ENCODE measurements at places on chromosomes 2 and 18.

DNA sequence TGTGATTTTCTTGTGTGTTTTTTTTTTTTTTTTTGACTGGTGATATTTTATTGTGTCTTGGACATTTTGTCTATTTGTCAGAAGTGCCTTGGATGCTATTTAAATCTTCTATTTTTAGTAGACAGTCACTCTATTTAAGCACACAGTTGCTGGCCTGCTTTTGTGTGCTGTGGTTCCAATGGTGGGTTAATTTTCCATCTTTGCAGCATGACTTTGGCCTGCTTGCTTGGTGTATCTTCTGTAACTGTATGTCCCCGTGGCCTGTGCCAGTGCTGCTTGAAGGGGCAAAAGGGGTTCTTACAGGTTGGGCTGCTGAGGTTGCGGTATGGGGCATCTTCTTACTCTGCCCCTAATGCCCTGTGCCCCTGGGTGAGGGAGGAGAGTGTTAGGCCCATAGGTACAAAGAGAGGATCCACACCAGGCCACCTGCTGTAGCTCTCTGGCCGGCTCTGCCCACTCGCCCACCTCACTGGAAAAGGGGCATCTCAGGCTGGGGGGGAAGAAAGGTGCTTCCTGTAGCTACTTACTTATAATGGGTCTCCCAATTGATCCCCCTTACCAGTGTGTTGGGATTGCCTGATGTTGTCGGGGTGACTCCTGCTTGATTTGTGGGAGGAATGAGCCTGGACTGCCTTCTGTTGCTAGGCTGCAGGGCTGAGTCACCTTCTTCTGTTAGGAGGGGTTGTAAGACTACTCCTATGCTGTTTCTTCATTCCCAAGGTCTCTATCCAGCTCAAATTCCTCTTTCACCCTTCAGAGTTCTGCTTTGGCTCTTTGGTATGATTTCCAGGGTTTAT lies 490.0 kb upstream of the HS6ST1 start:
- DNase-seq: no peak

DNA sequence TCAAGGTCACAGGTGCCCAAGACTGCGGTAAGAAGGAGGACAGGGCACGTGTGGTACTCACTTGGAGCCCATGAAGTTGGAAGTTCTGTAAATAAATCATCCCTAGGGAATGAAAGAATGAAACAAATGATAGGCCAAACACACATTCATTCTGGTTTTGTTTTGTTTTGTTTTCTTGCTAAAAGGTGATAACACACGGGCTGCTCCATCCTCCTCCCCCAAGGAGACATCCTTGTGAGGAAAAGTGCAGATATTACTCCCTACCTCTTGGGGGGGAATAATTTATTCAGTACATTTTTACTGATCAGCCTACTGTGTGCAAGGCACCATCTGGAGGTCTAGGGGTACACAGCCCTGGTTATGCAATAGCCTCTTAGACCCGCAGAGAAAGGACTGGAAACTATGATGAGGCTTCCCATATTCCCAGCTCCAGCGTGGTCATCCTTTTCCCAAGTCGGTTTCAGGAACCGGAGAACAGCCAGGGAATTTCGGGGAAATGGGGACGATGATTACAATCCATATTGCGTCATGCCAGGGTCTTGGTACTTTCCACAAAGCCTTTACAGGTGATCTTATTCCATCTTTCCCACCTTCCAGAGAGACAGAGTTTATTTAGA lies 6.3 kb downstream of the RAX start:
- DNase-seq: no peak

- DNase-seq: no peak
Measured at GRCh38 chr2:28096421-28096820, 205.9 kb downstream of the BABAM2 start.

- DNase-seq: no peak
Measured at GRCh38 chr2:193349642-193350041, 1154.9 kb upstream of the TMEFF2 start.

GRCh38 chr18:27695503-27695902 lies 481.4 kb downstream of the CDH2 start:
- no peak for DNase-seq

GRCh38 chr18:49708662-49709346 lies 104.5 kb downstream of the ACAA2 start:
- no peak for DNase-seq

DNA sequence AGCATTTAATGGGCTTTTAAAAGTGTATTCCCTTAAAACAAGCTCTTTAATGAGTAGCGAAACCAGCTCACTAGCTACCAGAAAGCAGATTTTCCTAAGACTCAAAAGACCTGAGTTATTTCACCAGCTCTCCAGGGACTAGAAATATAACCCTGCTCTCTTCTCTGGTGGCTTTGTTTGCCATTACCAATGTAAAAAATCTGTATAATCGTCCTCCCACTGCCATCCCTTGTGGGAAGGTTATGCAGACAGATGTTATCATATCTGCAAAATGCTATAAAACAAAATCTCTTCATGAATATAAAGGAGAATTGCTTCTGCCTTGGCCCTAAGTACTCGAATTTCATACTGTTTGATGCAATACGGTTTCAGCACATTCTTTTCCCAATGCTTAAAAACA lies 335.2 kb downstream of the NUP35 start:
- no peak for DNase-seq

DNA sequence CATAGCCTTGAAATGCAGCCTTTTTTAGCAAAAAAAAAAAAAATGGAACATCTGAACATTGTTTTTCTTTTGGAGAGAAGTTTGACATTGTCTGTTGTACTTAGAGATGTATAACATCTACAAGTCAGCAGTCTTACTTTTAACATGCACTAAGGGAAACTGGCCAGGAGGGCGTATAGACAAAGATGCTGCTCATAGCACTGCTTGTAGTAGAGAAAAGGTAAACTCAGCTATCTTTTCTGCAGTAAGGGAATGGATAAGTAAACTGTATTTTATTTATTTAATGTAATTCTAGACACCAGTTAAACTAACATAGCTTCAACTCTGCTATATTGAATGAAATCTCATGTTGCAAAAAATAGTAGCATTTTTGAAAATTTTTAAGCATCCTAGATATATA lies 489.6 kb downstream of the PTPRM start:
- no peak for DNase-seq

- no peak for DNase-seq
Measured at GRCh38 chr2:160876029-160876428, 284.2 kb upstream of the TANK start.

GRCh38 chr18:77086034-77086433 lies 46.5 kb downstream of the MBP start:
- DNase-seq: no peak

DNA sequence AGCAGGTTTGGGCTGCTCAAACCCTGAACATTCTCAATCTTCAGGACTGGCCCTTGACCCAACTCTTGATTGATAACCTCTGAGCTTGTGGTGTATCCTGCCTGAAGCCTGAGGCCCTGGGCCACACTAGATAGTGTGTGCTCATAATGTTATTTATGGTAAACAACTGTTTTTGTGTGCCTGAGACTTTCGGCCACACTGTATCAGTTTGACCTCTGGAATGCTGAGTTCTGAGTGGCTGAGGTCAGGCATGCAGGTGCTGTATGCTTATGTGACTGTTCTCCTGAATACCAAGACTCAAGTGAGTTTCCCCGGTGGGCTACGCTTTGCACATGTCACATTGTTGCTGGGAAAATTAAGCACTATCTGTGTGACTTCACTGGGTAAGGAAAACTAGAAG lies 82.2 kb upstream of the RMP24 start:
- DNase-seq: no peak

DNA sequence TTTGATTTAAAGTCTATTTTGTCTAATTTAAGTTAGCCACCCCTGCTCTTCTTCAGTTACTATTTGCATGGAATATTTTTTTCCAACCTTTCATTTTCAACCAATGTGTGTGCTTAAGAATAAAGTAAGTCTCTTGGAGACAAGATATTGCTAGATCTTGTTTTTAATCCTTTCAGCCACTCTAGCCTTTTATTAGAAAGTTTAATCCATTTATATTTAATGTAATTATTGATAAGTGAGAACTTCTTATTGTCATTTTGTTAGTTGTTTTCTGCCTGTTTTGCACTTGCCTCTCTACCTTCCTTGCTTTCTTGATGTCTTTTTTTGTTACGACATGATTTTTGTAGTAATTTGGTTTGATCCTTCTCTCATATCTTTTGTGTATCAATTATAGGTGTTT lies 46.4 kb downstream of the CCDC148 start:
- DNase-seq: no peak

DNA sequence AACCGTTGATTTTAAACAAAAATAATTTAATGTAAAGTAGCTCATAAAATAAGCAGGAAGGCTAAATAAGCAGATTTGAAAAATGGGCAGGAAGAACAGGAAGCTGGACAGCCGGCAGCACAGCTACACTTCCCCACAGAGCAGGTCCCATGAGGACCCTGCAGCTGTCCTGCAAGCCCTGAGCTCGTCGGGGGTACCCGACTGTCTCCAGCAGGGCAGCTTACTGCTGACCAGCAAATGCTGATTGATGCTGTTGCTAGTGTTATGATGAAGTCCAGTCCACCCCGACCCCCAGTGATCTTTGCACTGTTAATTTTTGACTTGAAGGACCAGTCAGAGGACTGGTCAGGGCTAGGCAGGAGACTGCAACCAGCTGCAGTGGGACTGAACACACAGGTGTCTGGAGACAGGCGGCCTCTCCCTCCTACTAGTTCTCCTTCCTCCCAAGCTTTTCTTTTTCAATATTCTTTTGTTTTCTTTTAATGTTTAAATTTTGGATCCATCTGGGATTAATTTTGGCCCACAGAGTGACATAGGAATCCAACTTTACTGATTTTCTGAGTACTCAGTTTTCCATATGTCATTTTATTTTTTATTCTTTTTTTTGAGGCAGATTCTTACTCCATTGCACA lies 27.7 kb downstream of the POLE4 start:
- DNase-seq: no peak

- DNase-seq: no peak
Measured at GRCh38 chr2:76197842-76198448, 487.2 kb upstream of the GCFC2 start.

All from stimulated activated CD8-positive, alpha-beta memory T cell treated with anti-CD3 and anti-CD28 coated beads, Interleukin-15, amount 100 ng/mL, for 24 hours (primary cell).